ENCODE measurements at places on chromosomes 11 and 22. TPM values are rescaled to one million over a fixed set of nuclear protein-coding genes. Genes with fewer than 3 reads are reported as not detected.
A peak's percentile ranks its signal among the peaks of the same experiment; 100 is the strongest.

DNA sequence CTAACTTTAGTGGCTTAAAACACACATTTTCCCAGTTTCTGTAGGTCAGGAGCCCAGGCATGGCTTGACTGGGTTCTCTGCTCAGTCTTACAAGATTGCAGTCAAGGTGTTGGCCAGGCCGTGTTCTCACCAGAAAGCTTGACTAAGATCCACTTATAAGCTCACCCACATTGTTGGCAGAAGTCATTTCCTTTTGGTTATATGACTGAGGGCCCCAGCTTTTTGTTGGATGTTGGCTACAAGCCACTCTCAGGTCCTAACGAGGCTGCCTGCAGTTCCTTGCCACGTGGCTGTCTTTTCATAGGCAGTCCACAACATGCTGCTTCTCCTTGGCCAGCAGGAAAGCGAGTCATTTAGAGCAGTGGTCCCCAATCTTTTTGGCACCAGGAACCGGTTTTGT, 79.3 kb upstream of the CRTAM start:
- H3K27ac ChIP-seq, result no peak overlapping the region
- peak; percentile 60 for DNase-seq
- H3K4me1 ChIP-seq, result peaks cover 9% of the 10 kb centered on the region

GRCh38 chr11:126345759-126346585, 9.5 kb upstream of the ST3GAL4 start:
- no peaks in the 10 kb centered on the region for H3K27me3 ChIP-seq
- H3K36me3 ChIP-seq, result no peaks in the 10 kb centered on the region
- H3K27ac ChIP-seq, result peak overlapping the region; percentile 89
- H3K4me3 ChIP-seq, result peak overlapping the region; percentile 4
- H3K4me1 ChIP-seq, result peaks cover 53% of the 10 kb centered on the region

- peaks cover 15% of the 10 kb centered on the region for H3K4me1 ChIP-seq
- no peaks in the 10 kb centered on the region for H3K36me3 ChIP-seq
- no peak overlapping the region for H3K27ac ChIP-seq
- no peaks in the 10 kb centered on the region for H3K27me3 ChIP-seq
- H3K4me3 ChIP-seq, result no peak overlapping the region
These were observed 380.5 kb downstream of the TENM4 start for GRCh38 chr11:79060081-79060953.

GRCh38 chr11:443542-444199, 1.9 kb upstream of the ANO9 start:
- peaks cover 12% of the 10 kb centered on the region for H3K4me1 ChIP-seq
- H3K4me3 ChIP-seq, result no peak overlapping the region
- no peaks in the 10 kb centered on the region for H3K36me3 ChIP-seq
- H3K27ac ChIP-seq, result no peak overlapping the region
- H3K27me3 ChIP-seq, result peaks cover 2% of the 10 kb centered on the region

DNA sequence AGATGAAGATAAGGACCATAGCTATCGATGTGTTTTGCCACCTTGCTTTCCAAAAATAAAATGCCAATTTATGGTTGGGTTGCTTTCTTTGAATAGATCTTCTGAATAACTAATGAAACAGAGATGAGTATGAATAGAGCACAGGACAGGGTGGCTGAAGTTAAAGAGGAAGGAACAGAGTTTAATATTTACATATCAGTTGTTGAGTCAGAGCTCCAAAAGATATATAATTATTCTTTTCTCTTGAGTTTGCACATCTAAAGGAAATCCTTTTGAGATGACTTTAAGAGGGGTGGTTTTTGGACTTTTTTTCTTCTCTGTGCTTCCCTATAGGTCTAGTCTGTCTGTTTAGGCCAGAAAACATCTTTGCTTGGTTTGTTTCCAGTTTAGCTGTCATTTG, 115.2 kb downstream of the DDX10 start:
- H3K27me3 ChIP-seq, result no peaks in the 10 kb centered on the region
- no peak overlapping the region for H3K27ac ChIP-seq
- H3K4me3 ChIP-seq, result no peak overlapping the region
- no peak for DNase-seq

GRCh38 chr11:1632053-1632714, 2.6 kb downstream of the KRTAP5-5 start:
- H3K36me3 ChIP-seq, result no peaks in the 10 kb centered on the region
- H3K27me3 ChIP-seq, result peaks cover 68% of the 10 kb centered on the region
- no peaks in the 10 kb centered on the region for H3K4me1 ChIP-seq
- H3K27ac ChIP-seq, result no peak overlapping the region
- DNase-seq, result no peak

GRCh38 chr11:47765086-47765485, 2.1 kb downstream of the FNBP4 start:
- H3K4me1 ChIP-seq, result peaks cover 17% of the 10 kb centered on the region
- no peaks in the 10 kb centered on the region for H3K27me3 ChIP-seq
- H3K4me3 ChIP-seq, result peak overlapping the region; percentile 94
- H3K36me3 ChIP-seq, result peaks cover 41% of the 10 kb centered on the region

- no peaks in the 10 kb centered on the region for H3K36me3 ChIP-seq
- DNase-seq, result no peak
- no peak overlapping the region for H3K4me3 ChIP-seq
- H3K27ac ChIP-seq, result no peak overlapping the region
- no peaks in the 10 kb centered on the region for H3K4me1 ChIP-seq
- no peaks in the 10 kb centered on the region for H3K27me3 ChIP-seq
These were observed 1079.4 kb downstream of the BRD1 start for GRCh38 chr22:48748113-48748859.

GRCh38 chr11:10625982-10626311, 57.5 kb upstream of the LYVE1 start:
- no peak overlapping the region for H3K27ac ChIP-seq
- no peaks in the 10 kb centered on the region for H3K36me3 ChIP-seq
- no peak overlapping the region for H3K4me3 ChIP-seq
- no peaks in the 10 kb centered on the region for H3K27me3 ChIP-seq
- no peaks in the 10 kb centered on the region for H3K4me1 ChIP-seq

GRCh38 chr11:104798789-104799188, 99.5 kb downstream of the CASP12 start:
- no peak overlapping the region for H3K4me3 ChIP-seq
- H3K36me3 ChIP-seq, result no peaks in the 10 kb centered on the region
- H3K27me3 ChIP-seq, result no peaks in the 10 kb centered on the region
- H3K4me1 ChIP-seq, result no peaks in the 10 kb centered on the region

DNA sequence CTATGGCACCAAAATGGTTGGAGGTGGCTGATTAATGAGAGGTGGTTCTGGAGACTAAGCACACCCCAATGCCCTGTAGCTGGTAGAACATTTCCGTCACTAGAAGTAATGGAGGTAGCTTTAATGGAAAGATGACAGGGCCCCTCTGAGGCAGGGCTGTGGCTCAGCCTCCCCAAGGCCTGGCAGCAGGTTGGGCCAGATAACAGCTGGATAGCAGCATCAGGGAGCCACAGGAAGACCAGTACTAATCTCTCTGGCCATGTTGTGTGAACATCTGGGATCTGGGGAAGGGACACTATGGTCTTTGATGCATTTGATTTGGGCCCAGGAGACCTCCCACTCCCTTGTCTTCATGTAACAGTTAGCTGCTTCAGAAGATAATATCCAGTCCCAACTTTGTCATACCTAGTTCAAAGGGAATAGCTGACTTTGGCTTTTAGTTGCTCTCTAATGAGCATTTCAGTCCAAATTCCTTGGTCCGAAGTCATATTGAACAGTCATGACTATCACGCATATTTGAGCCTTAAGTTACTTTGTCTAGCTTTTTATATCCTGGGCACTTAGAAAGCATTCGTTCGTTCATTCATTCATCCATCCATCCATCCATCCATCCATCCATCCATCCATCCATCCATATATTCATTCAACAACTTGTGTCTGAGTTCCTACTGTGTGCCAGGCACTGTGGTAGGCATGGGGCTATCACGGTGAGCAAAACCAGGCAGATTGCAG, 53.0 kb upstream of the LMO2 start:
- no peaks in the 10 kb centered on the region for H3K36me3 ChIP-seq
- no peak for DNase-seq
- peaks cover 22% of the 10 kb centered on the region for H3K4me1 ChIP-seq
- no peak overlapping the region for H3K4me3 ChIP-seq
- H3K27ac ChIP-seq, result no peak overlapping the region

DNA sequence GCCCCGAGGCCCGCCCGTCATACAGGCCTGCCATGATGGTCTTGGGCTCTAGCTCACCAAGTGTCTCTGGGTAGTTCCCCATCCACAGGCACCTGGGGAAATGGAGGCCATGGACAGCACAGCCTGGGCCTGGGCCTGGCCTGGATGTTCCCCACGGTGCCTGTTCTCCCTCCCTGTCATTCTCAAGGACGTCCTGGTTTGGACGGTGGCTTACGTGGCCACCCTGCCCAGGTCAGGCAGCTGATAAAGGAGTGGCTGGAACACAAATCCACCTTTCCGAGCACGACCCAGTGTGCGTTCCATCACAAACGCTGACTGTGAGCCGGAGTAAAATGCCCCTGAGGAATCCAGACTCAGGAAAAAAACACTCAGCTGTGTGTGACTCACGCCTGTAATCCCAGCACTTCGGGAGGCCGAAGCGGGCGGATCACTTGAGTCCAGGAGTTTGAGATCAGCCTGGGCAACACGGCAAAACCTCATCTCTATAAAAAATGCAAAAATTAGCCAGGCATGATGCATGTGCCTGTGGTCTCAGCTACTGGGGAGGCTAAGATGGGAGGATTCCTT, 41.2 kb upstream of the TESMIN start:
- H3K36me3 ChIP-seq, result peaks cover 24% of the 10 kb centered on the region
- no peak for DNase-seq
- H3K27me3 ChIP-seq, result no peaks in the 10 kb centered on the region
- no peak overlapping the region for H3K27ac ChIP-seq

- no peak overlapping the region for H3K27ac ChIP-seq
- DNase-seq, result no peak
- H3K36me3 ChIP-seq, result peaks cover 14% of the 10 kb centered on the region
- peaks cover 23% of the 10 kb centered on the region for H3K4me1 ChIP-seq
- H3K27me3 ChIP-seq, result no peaks in the 10 kb centered on the region
- no peak overlapping the region for H3K4me3 ChIP-seq
These were observed 2.8 kb downstream of the ATP5MGL start for GRCh38 chr22:42637555-42637954.

GRCh38 chr11:1089738-1090599, 15.3 kb downstream of the MUC2 start:
- no peak overlapping the region for H3K4me3 ChIP-seq
- H3K4me1 ChIP-seq, result no peaks in the 10 kb centered on the region
- no peak for DNase-seq
- no peaks in the 10 kb centered on the region for H3K36me3 ChIP-seq
- H3K27ac ChIP-seq, result no peak overlapping the region
- H3K27me3 ChIP-seq, result no peaks in the 10 kb centered on the region

- H3K4me1 ChIP-seq, result no peaks in the 10 kb centered on the region
- no peaks in the 10 kb centered on the region for H3K36me3 ChIP-seq
- no peak overlapping the region for H3K4me3 ChIP-seq
- no peaks in the 10 kb centered on the region for H3K27me3 ChIP-seq
- peak; percentile 65 for DNase-seq
These were observed 16.0 kb downstream of the TRPM5 start for GRCh38 chr11:2428322-2428795.

GRCh38 chr11:67648796-67649613, 1.5 kb downstream of the ACY3 start:
- H3K4me1 ChIP-seq, result no peaks in the 10 kb centered on the region
- no peak overlapping the region for H3K27ac ChIP-seq
- no peak overlapping the region for H3K4me3 ChIP-seq
- no peak for DNase-seq
- no peaks in the 10 kb centered on the region for H3K36me3 ChIP-seq
- H3K27me3 ChIP-seq, result no peaks in the 10 kb centered on the region

- H3K4me3 ChIP-seq, result no peak overlapping the region
- H3K36me3 ChIP-seq, result no peaks in the 10 kb centered on the region
- no peaks in the 10 kb centered on the region for H3K4me1 ChIP-seq
- no peak overlapping the region for H3K27ac ChIP-seq
- no peak for DNase-seq
These were observed 333.0 kb upstream of the NARS2 start for GRCh38 chr11:78907636-78908035.

- no peaks in the 10 kb centered on the region for H3K27me3 ChIP-seq
- DNase-seq, result peak; percentile 24
- H3K4me1 ChIP-seq, result 0 out of 2 replicates have a peak, but pooled peaks cover 4% of the 10 kb centered on the region
- H3K36me3 ChIP-seq, result no peaks in the 10 kb centered on the region
These were observed 217.4 kb downstream of the SBF2 start for GRCh38 chr11:10076458-10077141.

- no peak overlapping the region for H3K4me3 ChIP-seq
- no peaks in the 10 kb centered on the region for H3K36me3 ChIP-seq
- DNase-seq, result no peak
- H3K4me1 ChIP-seq, result no peaks in the 10 kb centered on the region
These were observed 193.3 kb upstream of the NAV2 start for GRCh38 chr11:19519353-19519752.

DNA sequence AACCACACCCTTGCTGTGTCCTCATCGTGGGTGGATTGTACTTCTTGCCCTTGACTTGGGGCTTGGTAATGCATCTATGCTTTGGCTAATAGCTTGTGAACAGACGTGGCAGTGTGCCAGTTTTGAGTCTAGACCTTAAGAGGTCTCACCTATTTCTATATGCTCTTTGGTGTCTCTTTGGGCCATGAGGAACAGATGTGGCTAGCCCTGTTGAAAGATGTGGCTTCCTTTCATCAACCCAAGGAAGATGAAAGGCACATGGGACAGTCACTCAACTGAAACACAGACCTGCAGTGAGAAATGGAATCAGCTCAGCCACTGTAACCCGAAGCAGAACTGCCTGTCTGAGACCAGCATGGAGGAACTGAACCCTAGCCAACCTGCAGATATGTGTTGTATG, 7.9 kb upstream of the NELL1 start:
- no peak overlapping the region for H3K27ac ChIP-seq
- no peaks in the 10 kb centered on the region for H3K27me3 ChIP-seq
- no peaks in the 10 kb centered on the region for H3K36me3 ChIP-seq
- DNase-seq, result no peak
- no peaks in the 10 kb centered on the region for H3K4me1 ChIP-seq

- no peak overlapping the region for H3K4me3 ChIP-seq
- H3K27me3 ChIP-seq, result no peaks in the 10 kb centered on the region
- peaks cover 4% of the 10 kb centered on the region for H3K36me3 ChIP-seq
- H3K4me1 ChIP-seq, result no peaks in the 10 kb centered on the region
- DNase-seq, result peak; percentile 26
These were observed 11.9 kb downstream of the CHID1 start for GRCh38 chr11:898540-899190.

DNA sequence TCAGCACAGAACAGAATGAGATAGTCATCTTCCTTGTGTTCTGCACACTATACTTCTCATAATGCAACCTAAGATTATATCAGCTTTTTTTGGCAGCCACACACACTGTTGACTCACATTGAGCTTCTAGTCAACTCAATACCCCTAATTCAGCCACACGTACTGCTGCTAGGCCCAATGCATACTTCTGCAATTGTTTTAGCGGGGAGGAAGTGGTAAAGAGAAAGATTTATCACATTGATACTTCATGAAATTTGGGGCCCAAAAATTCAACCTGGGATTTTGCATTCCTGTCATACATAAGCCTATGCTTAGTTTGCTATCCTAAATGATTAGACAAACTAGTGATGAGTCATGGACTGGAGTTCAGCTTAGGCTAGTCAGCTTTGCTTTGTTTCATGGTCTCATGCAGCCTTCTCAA, 8.6 kb upstream of the UPB1 start:
- H3K36me3 ChIP-seq, result no peaks in the 10 kb centered on the region
- peaks cover 43% of the 10 kb centered on the region for H3K4me1 ChIP-seq
- DNase-seq, result peak; percentile 91
- 0 out of 2 replicates have a peak overlapping the region, but pooled peaks have one; percentile 1 for H3K4me3 ChIP-seq
- no peaks in the 10 kb centered on the region for H3K27me3 ChIP-seq

- H3K36me3 ChIP-seq, result no peaks in the 10 kb centered on the region
- H3K4me3 ChIP-seq, result peak overlapping the region; percentile 51
These were observed 390 bp upstream of the TMEM151A start for GRCh38 chr11:66291303-66291705.

The MALAT1 gene
- 2,638 TPM for total RNA-seq

The SYT7 gene
- 1.5 TPM for total RNA-seq

The GUCY1A2 gene
- 1.6 TPM for total RNA-seq

The SAA1 gene
- not detected for total RNA-seq

The OR5B21 gene
- total RNA-seq, result not detected

The ZFTA gene
- total RNA-seq, result 23.0 TPM

The MYOD1 gene
- not detected for total RNA-seq

The TRIM49 gene
- total RNA-seq, result not detected

Measured in GM23248 (cell line).